CD4-positive, alpha-beta T cell treated with Interferon alpha-2 for 1 hour (primary cell): ENCODE measurements at places on chromosomes 13 and 19.

DNA sequence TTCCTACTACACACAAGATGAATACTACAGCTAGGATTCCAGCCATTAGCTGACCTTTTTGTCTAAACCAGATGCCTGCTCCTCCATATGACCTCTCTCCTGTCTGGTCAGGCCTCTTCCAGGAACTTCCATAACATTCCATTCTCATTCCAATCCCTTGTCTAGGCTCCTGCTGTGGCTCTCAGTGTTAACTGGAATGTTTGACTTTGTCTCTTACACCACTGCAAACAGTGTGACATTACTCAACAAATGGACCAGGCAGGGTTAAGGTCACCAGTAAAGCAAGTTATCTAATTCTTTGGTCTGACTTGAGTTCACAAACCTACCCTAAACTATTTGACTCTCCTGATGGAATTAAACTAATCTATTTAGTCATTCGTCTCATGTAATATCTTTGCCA lies 2.1 kb upstream of the GPC6 start:
- DNase-seq, result no peak

GRCh38 chr13:80036845-80037504 lies 304.0 kb downstream of the SPRY2 start:
- DNase-seq, result peak; percentile 21

DNA sequence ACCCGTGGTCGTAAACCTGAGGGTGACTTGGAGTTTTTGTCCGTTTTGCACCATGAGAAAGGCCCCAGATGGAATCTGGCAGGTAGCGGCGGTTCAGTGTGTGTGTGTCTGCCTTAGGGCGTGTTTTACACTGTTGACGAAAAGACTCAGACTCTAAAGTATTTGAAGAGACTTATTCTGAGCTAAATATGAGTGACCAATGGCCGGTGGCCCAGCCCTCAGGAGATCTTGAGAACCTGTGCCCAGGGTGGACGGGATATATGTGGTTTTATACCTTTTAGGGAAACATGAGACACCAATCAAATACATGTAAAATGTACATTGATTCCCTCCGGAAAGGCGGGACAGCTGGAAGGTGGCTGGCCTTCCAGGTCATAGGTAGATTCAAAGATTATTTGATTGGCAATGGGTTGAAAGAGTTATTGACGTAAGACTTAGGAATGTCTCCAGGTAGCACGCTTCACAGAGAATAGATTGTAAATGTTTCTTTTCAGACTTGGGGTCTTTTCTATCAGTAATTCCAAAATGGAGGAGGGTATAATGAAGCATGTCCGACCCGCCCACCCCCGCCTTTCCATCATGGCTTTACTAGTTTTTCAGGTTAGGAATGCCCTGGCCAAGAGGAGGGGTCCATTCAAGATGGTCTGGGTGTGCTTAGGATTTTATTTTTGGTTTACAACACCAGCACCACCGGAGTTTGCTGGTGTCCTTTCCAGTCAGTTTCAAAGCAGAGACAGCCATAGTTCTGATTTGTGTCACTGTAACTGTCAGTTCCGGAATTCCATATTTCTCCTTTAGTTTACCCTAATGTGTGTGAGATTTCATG lies 1.0 kb upstream of the ZNF529 start:
- no peak for DNase-seq

DNA sequence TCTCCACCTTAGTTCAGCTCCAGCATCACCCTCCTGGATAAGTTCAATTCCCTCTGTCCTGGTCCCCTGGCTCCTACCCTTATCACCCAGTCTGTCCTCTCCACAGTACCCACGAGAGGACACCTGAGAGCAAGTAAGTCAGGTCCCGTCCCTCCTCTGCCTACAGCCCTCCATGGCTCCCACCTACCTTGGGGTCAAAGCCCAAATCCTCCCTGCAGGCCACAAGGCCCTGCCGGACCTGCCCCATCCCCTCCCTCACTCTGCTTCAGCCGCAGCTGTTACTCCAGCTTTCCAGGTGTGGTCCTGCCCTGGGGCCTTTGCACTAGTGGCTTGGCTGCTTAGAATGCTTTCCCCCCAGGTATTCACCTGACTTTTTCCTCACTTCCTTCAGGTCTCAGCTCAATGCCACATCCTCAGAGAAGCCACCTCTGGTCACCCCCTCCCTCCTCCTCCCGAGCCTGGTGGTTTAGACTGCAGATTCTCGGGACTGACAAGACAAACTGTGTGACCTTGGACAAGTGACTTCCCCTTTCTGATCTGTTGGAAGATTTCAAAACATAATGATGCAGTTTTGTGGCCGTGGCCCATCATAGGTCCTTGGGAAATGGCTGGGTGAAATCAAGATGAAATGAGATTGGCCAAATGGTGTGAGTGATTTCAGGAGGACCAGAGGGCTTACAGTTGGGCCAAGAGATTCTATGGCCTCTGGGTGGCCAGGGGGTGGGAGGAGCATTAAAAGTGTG lies 3.6 kb downstream of the TUBB4A start:
- peak; percentile 21 for DNase-seq
